Inflammatory macrophage (primary cell): ENCODE measurements at places on chromosomes 4 and X.
A peak's percentile ranks its signal among the peaks of the same experiment; 100 is the strongest.

DNA sequence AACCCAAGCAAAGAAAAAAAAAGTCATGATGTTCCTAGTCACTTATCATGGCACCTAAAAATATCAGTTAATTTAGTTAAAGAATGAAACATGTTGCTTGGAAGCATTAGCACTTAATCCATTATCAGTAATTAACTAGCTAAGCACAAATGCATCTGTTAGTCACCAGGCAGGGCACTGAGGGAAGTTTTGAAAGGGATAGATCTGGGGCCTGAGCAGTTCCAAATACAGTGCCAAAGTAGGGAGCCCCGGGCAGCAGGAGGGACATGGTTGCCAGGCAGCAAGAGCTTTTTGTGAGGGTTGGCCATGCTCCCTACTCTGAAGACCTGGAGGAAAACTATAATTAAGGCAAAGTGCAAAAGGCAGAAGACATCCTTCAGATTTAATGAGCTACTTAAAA is 62.0 kb downstream of the PHKA1 start:
- DNase-seq = no peak

DNA sequence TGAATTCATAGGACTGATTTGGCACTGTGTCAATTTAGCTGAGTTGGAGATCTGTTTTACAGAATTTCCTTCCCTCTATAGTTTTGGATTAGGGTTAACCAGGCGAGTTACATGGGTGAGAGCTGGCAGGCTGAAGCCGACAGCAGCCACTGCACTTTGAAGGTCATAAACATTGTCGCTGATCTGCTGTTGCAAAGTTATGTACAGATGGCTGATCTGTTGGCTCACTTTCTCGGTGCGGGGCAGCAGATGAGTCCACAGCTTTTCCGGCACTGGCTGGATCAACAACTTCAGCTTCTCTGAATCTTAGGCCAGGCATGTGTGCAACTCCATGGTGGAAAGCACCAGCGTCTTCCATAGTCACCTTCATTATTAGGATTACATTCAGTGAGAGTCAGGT is 173.7 kb downstream of the GPAT3 start:
- DNase-seq = no peak

DNA sequence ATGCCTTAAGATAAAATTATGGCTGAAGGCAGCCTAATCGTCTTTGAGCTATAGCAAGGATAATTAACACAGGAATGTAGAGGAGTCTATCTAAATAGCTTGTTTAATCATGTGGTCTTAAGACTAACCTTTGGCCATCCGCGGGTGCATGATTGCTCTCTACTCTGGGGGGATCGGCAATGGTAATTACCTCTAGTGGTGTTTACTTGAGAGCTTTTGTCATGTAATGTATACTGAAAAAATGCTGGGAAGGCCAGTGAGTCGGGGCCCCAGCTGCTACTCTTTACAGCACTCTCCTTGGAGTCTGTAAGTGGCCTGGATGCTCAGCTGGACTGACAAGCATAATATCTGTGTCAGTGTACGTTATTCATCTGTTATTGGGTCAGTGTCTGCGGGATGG is 65.5 kb upstream of the GNPDA2 start:
- no peak for DNase-seq

- DNase-seq = no peak
These were observed 88.3 kb downstream of the FAM53A start for GRCh38 chr4:1595789-1596325.

DNA sequence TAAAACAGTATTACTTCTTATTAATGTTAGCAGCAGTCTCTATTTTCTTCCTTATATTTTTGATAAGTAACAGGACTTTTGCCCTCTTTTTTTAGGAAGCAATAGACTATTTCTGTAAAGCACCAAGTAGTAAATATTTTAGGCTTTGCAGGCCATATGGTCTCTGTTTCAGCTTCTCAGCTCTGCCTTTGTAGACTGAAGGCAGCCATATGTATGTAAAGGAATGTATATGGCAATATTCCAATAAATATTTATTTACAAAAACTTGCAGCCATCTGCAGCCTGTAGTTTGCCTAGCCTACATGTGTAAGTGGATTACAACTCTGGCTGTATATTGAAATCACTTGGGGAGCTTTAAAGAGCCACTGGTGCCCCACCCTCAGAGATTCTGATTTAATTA is 15.0 kb downstream of the RADX start:
- DNase-seq = no peak

GRCh38 chrX:13742397-13743176 is 8.0 kb downstream of the OFD1 start:
- peak; percentile 13 for DNase-seq
